Foreskin melanocyte (primary cell): ENCODE measurements at places on chromosomes 6 and 20.
A peak's percentile ranks its signal among the peaks of the same experiment; 100 is the strongest.

DNA sequence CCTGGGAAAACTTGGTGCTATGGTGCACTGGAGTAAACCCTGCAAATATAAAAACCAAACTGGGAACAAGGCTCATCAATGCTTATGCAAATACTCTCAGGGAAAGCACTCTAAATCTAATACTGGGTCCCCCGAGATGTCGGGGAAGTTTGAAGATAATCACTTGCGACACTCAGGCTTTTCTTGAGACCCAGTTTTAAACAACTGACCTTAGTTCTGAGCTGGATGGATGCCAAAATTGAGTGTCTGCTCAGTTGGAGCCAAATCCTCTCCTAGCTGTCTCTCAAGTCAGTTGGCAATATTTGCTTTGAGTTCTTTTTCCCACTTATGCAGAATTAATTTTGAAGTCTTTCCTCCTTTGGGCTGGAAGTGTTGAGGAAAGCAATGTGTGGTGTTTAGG is 75.5 kb upstream of the CD2AP start:
- no peak for DNase-seq

DNA sequence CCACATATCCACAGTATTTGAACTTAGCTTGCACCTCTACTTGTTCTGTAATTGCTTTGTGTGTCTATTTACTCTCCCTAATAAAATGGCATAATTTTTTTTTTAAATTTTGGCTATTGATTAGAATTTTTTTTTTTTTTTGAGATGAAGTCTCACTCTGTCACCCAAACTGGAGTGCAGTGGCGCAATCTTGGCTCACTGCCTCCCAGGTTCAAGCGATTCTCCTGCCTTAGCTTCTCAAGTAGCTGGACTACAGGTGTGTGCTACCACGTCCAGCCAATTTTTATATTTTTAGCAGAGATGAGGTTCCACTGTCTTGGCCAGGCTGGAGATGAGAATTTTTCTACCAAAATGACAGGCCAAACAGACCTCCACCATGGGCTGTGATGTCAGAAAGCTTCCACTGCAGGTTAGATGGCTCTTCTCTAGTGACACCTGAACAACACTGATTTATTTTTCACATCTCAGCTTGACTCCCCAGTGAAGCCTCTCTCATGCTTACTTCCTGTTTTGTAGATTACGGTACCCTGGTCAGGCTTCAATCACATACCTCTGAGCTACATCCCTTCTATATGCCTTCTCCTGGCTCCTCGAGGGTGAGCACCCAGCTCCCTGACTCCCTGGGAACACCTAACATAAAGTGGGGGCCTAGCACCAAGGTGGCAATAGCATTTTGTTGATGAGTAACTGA is 112.8 kb downstream of the ARHGAP18 start:
- DNase-seq, result no peak

- DNase-seq, result no peak
Measured at GRCh38 chr6:52564856-52565255, 12.0 kb downstream of the TRAM2 start.

GRCh38 chr6:37802810-37803209 is 16.7 kb upstream of the ZFAND3 start:
- no peak for DNase-seq

DNA sequence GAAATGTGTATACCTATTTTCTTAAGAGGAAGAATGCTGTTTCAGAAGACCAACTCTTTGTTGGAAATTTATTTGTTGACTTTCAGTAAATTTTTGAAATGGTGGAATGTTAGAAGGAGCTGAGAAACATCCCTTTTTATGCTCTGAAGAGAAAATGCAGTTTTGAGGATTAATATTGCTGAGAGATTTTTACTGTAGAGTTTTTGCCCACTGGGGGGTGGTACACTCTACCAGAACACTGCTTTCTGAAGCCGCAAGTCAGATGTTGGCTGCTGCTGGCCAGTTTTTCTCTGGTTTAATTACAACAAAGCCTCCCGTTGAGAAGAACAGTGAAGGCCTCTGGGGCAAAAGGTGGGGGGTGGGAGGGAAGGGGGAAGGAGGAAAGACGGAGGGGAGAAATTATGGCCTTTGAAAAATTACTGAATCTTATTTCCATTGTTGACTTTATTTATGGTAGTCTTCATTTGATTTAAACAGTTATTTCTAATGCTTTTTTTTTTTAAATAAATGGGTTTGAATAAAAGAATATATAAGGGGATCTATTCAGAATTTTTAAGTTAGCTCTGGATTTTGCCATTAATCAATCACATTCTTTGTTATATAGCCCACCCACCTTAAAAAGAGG is 3.0 kb downstream of the FLRT3 start:
- peak; percentile 78 for DNase-seq

GRCh38 chr6:111439171-111439570 is 43.8 kb downstream of the REV3L start:
- DNase-seq, result no peak

DNA sequence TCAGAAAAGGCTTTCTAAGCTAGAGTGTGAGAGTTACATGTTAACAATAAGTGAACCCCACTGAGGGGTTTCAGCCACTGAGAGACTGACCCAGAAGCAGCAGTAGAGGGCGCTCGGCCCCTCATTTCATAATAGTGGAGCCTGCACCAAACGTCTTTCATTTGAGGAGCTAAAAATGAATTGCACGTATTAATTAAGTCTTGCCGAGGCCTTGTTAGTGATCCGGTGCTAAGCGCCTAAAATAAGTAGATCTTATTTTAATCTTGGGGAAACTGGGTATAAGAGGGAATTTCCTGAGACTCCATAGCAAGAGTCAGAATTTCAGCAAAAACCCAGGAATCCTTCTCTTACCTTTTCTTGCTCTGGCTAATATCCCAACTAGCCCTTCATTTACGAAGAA is 209.7 kb downstream of the FARS2 start:
- peak; percentile 36 for DNase-seq

DNA sequence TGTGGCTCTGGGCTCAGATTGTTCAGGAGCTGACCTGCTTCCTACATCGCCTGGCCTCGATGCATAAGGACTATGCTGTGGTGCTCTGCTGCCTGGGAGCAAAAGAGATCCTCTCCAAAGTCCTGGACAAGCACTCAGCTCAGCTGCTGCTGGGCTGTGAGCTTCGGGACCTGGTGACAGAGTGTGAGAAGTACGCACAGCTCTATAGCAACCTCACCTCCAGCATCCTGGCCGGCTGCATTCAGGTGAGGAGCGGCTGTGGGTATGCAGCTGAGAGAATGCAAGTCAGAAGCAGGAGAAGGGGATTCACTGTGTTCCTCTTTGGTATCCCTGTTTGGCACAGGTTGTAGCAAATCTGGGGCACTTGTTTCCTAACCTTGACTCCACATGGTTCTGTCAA is 17.9 kb downstream of the CUL9 start:
- no peak for DNase-seq

DNA sequence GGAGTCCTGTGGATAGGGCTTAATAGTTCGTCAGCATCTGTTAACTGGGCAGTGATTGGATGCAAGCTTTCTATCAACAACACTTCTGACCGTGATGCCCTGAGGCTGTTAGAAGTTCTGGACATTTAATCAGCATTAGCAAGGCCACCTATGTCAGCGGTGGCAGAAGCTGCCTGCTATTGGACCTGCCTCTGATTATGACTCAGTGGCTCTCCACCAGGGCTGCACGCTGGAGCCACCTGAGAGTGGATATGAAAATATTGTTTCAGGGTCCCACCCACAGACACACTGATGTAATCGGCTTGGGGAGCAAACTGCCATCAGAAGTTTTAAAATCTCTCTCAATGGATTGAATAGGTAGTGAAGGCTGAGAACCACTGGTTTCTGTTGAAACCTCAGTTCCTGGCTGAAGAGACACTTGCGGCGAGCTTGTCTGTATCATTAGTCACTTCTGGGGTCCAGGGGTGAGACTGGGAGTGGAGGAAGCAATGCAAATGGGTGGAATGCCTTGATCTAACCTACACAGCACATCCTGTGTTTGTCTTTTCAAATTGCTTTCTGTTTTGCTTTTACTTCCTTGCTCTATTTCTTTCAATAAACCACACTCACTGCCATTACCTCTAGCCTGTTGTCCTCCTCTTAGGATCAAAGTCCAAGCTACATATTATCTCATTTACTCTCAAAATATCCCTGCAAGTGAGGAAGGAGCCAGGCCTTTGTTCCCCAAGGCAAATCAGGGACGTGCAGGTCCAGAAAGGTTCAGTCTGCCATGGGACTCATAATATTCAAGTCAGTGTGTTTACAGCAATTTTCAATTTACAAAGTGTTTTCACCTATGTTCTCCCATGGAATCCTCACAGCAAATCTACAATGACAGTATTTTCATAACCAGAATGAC is 4.2 kb downstream of the CLIC5 start:
- DNase-seq, result no peak

GRCh38 chr20:19213946-19214490 is 1.6 kb downstream of the SLC24A3 start:
- DNase-seq, result no peak

- no peak for DNase-seq
Measured at GRCh38 chr6:105058846-105059245, 101.9 kb downstream of the LIN28B start.

DNA sequence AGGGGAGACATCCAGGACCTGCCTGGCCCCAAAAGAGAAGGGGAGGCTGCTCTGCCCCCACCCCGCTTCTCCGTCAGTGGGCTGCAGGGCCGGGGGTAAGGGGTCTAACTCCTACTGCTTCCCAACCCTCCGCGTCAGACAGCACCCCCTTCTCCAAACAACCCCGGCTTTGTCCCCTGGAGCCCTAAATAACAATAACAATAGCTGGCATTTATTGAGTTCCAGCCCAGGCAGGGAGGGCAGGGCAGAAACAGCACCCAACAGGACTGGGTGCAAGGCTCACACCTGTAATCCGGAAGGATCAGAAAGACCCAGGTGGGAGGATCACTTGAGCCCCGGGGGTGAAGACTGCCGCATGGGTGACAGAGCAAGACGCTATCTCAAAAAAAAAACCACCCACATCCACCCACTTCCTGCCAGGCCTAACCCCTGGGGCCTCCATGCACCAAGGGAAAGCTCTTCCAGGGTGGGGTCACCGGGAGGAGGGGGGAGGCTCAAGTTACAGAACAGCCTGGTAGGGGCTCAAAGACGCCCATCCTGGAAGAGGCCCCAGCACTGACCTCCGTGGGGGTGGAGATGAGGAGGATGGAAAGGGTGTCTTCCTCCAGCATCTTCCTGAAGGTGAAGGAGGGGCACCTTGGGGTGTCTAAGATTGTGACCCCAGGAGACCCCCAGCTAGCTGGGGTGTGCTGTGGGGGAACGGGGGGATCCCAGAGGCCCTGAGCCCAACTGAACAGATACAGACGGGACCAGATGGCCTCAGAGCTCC is 1.3 kb upstream of the FNDC11 start:
- no peak for DNase-seq

GRCh38 chr6:136658711-136659110 is 108.5 kb upstream of the MAP7 start:
- DNase-seq, result no peak

DNA sequence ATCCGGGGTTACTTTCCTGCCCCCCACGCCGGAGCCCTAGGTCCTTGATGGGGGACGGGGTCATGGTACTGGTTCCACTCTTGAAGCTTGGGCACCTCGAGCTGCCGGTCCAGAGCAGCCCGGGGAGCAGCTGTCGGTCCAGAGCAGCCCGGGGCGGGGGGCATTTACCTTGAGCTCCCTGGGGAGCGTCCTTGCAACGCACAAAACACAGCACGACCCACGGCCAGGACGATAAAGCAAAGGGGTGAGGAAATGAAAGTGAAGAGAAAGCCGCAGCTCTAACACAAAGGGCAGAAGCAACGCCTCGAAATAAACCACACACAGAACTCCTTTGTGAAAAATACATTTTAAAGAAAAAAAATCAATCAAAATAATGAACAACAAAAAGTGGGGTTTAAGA is 39.1 kb downstream of the KCNQ2 start:
- no peak for DNase-seq

- no peak for DNase-seq
Measured at GRCh38 chr6:106511288-106512047, 117.8 kb downstream of the RTN4IP1 start.
